Posterior vena cava (tissue), 2 donors: ENCODE measurements at places on chromosomes 11 and 22.

DNA sequence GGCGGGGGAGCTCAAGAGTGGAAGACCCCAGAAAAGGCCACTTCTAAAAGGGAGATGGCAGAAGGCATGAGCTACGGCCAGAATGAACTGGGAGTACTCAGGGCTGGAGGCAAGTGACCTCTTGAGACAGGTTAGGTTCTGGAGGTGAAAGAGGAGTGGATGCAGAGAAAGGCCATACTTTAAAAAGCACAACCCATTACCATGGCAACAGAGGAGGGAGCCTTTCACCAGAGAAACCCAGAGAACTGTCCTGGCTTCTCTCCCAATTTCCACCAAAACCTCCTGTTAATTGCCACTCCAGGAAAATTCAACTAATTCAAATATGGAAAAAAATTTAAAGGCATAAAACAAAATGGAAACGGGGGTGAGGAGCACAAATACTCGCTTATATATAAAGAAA lies 15.8 kb downstream of the A4GALT start:
- no peak for DNase-seq

DNA sequence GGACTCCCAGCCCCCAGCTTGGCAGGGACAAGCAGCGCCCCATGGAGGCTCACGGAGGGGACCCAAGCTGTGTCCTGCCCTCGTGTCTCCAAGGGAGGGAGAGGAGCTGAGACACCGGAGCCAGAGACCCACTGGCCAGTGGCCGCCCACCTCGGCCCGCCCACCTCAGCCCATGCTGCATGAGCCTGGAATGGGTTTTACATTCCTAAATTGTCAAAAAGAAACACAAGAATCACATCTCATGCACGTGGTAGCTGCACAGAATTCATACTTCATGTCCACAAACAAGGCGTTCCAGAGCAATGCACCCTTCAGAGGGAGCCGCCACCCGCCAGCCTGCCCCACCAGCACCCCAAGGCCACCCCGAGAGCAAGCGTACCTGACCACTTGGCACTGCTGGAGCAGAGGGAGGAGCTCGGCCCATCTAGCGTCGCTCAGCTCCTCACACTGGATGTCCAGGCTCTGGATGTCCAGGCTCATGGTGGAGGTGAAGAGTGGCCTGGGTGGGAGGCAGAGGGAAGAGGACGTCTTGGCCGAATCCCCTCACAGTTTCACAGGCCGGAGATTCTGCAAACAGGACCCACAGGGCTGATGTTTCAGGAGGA lies 5.3 kb downstream of the RNH1 start:
- DNase-seq, result peak; percentile 70

- DNase-seq, result no peak
Measured at GRCh38 chr11:111554532-111554931, 14.0 kb downstream of the LAYN start.

- no peak for DNase-seq
Measured at GRCh38 chr11:55726715-55727324, 46.4 kb upstream of the OR5D13 start.

DNA sequence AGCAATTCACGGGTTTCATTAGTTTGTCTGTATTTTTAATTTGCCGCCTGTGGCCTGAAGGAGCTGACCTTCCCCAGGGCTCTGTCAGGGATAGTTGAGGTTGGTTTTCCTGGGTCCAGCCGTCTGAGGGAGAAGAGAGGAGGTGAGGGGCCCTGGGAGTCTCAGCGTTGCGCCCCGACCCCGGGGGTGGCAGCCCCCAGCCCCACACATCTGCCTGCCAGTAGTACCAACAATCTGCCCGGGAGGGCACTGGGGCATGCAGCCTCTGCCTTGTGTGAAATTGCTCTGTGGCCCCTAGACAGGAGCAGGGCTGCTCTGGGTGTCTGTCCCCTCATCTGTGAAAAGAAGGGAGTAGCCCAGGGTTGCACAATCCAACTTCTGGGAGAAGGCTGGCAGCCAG lies 6.6 kb downstream of the B3GAT1 start:
- DNase-seq, result peak; percentile 59

DNA sequence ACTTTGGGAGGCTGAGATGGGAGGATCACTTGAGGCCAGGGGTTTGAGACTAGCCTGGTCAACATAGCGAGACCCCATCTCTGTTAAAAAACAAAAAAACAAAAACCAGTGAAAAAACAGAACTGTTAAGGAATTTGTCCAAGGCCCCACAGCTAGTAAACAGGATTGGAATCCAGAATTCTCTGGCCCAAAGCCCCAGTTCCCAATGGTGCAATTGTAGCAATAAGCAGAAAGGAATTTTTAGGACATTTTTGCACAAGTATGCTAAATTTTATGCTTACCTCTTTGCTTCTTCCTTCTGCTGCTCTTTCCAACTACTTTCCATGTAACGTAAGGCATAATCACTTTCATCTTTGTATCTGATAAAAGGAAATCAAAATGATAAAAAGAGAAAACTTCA lies 11.6 kb downstream of the MISFA start:
- DNase-seq, result no peak

GRCh38 chr11:123796226-123796625 lies 9.9 kb downstream of the OR6M1 start:
- no peak for DNase-seq

- DNase-seq, result peak; percentile 87
Measured at GRCh38 chr11:12411806-12412727, 34.7 kb downstream of the PARVA start.

GRCh38 chr11:112997857-112998466 lies 36.7 kb downstream of the NCAM1 start:
- no peak for DNase-seq

GRCh38 chr11:35290876-35291275 lies 128.5 kb downstream of the SLC1A2 start:
- DNase-seq, result no peak

DNA sequence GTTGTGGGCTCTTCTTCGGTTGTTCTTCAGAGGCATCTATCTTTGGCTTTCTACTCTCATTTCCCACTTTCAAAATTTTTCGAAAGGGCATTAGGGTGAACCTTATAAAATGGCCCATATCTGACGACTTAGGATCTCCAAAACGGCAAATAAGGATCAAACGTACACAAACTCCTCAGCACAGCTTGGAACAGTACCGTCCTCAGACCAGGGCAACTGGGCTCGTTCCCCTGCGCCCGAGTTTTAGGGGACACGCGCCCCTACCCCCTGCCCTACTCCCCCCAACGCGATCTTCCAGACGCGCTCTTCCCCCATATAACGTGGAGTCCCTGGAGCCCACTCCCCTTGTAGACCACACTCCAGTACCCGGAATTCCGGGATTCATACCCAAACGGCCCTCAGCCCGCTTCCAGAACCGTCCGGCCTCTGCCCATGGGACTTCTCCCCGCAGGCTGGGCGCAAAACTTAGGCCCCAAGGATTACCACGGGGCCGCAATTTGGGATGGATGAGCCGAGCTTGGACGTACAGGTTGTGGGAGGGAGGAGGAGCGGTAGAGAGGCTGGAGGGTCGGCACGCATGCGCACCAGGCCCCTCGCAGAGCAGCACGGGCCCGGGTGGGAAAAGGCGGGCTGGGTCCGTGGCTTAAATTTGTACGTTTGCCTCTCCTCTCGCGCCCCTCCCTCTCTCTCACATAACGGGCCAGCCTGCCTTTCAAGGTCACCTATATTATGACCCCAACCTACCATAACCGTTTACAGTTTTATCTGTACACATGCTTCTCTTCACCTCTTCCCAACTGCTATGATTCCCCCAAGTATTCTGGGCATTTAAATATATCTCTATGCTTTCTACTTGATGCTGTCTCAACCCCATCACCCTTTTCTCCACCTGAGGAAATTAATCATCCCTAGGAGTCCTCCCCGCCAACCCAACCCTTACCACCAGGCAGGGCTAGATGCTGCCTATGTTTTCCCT lies 3.4 kb downstream of the CCDC89 start:
- DNase-seq, result peak; percentile 91

DNA sequence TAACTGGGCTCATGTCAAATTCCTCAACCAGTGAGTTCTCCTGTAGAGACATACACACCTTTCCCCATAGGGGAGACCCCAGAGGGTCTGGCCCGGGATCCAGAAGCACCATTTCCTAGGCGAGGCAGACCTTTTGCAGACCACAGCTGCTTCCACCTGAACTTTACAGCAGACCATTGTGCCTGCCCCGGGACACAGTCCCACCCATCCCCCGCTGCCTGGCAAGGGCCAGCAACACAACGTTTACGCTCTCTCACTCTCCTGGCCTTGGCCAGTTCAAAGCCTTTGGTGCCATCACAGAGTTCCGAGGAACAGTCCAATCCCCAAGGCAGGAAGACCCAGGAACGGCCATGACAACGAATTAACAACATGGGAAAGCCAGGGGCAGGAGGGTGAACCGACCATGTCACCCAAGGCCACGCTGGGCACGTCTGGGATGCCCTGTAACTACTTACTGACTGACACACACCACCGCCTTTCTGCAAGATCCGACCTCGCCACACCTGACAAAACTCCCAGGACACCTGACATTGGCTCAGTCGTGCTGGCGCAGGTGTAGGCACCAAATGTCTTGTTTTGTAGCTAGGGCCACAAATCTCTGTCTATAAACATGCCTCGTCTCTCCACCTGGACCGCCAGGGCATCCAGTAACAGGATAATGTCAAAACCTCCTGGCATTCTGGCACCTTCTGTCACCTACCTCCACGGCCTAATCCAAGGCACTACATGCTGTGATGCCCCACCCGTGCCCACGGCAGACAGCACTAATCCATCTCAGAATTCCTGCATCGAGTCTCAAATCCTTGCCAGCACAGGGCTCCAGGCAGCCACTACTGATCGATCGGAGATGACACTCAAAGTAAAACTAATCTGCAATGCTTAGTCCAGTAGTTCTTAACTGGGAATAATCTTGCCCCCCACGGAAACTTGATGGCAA lies 51.3 kb downstream of the MYH9 start:
- no peak for DNase-seq

GRCh38 chr22:25488244-25489020 lies 76.0 kb upstream of the GRK3 start:
- DNase-seq, result peak; percentile 83

GRCh38 chr11:61545341-61545740 lies 35.5 kb downstream of the SYT7 start:
- no peak for DNase-seq

GRCh38 chr11:92852946-92853345 lies 116.5 kb upstream of the MTNR1B start:
- no peak for DNase-seq

DNA sequence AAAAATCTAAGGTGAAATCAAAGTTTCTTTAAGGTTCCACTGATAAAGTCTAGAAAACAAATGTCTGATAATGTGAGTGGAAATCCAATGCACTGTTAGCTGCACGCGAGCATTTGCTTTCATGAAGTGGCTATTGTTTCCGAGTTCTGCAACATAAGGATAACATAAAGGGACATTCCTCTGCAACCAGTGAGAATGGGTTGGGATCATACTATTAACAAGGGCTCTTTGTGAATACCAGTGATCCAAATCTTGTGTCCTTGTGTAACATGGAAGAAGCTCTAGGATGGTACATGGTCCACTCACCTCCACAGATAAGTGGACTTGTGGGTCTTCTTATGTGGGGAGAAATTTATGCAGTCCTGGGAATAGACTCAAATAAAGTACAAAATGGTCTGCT lies 24.6 kb downstream of the APIP start:
- DNase-seq, result no peak

DNA sequence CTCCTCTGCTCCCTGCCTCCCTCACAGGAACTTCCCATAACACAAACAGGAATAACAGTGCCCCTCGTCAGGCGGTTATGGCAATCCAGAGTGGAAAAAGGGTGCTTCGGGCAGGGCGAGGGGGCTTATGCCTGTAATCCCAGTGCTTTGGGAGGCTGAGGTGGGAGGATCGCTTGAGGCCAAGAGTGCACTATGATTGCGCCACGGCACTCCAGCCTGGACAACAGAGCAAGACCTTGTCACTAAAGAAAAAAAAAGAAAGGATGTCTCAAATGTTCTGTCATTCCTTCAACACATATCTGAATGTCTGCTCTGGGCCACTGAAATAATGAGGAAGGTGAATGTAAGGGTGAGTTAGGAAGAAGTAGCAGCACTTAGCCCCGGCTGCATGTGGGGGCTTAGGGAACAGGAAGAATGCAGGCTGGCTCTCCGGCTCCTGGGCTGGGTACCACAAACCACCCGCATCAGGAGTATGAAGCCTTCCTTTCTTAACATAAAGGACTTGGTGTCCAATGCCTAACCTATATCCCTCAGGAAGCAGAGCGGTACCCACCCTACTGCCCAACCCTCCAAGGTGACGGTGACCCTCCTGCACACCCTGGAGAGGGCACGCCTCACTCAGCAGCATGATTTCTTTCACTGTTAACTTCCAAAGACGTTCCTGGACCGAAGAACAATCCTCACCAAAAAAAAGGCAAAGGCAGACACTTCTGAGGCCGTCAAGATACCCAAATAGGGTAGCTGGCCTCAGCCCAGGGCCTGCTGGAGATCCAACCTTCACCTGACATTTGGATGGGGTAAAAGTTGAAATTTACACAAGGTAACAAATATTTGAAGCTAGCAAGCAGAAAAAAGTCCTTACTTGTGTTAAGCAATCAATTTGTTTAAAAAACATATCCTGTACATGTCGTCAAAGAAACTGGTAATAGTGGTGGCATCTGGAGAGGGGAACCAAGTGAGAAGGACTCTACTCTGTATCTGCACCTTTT lies 3.8 kb downstream of the CPT1A start:
- no peak for DNase-seq

- DNase-seq, result no peak
Measured at GRCh38 chr22:39298241-39298987, 21.0 kb downstream of the RPL3 start.

- DNase-seq, result no peak
Measured at GRCh38 chr11:58928107-58928499, 11.2 kb upstream of the GLYATL1 start.

DNA sequence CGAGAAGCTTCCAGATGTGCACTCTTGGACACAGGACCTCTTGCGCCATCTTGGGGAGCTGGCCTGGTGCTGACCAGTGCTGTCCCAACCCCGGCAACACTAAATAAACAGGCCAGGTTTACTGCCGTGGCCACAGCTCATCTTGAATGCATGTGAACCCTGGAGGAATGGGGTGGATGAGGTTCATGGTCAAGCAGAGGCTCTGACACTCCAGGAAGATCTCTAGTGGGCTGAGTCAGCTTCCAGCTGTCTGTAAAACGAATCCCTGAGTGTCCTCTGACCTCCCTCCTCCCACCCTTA lies 51.8 kb downstream of the ALX4 start:
- DNase-seq, result no peak

GRCh38 chr11:8789864-8790263 lies 107.3 kb downstream of the RPL27A start:
- DNase-seq, result no peak

GRCh38 chr11:26028393-26028911 lies 303.5 kb upstream of the ANO3 start:
- DNase-seq, result no peak

- no peak for DNase-seq
Measured at GRCh38 chr11:47308050-47308823, 38.3 kb downstream of the MADD start.

- DNase-seq, result peak; percentile 78
Measured at GRCh38 chr11:2102132-2102882, 36.9 kb downstream of the IGF2 start.

- DNase-seq, result no peak
Measured at GRCh38 chr11:9092853-9093778, 1.7 kb upstream of the SCUBE2 start.

GRCh38 chr22:41435560-41435959 lies 11.0 kb downstream of the TOB2 start:
- no peak for DNase-seq
